Small intestine (tissue), 16 donors: ENCODE measurements at places on chromosomes 1 and 21.

- peak; percentile 86 for DNase-seq
Measured at GRCh38 chr1:1230656-1231399, 973 bp downstream of the SDF4 start.

DNA sequence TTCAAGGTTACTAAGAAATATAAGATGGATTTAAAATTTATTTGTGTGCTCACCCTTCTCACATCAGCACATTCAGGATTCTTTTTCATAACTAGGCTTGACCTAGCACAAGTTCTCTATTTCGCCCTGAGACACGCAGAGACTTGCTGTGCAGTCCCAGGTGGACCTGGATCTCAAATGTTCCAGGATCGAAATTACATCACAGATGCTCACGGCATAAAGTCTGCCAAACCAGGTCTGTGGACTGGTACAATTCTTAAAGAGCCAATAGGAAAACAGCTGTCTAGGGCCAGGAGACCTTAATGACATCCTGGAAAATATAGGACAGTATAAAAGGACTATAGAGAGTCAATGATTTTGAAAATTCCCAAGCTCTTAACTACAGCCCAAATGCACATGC lies 2.2 kb downstream of the PGBD5 start:
- DNase-seq = no peak

GRCh38 chr1:85496941-85497582 lies 32.1 kb upstream of the DDAH1 start:
- DNase-seq = no peak

DNA sequence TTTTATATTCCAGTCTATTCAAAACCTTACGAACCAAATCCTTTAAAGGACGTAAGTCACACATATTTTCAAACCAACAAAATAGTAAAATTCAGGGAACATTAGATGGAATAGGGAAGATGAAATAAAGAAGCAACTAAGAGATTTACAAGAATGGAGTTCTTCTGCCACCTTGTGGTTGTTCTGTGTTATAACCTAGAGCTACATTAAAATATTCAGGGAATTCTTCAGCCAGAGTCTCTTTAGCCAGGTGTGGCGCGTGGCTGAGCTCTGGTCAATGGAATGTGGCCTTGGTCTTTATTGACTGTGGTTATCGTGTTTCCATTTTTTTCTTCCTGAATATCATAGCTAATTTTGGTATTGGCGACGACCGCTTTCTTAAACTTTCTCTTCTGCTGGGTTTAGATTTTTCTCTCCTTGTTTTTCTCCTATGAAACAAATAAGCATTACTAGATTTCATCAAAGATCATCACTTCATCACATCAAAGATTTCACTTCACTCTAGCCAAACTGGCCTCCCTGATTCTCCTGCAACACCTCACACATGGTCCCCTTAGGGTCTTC lies 221.3 kb downstream of the MRPL39 start:
- peak; percentile 38 for DNase-seq

DNA sequence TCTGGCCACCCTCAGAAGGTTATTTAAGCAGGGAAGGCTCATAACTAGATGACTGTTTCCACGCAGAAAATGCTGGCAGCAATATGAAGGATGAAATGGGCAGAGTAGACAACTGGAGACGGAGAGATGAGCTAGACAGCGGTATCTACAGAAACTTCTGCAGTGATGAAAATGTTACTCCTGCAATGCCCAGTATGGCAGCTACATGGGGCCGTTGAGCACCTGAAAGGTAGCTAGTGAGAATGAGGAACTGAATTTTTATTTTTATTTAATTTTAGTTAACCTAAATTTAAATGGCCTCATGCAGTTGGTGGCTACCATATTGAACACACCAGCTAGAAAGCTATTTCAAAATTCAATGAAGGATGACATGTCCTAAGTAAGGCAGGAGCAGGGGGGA lies 27.3 kb downstream of the SIPA1L2 start:
- no peak for DNase-seq

GRCh38 chr1:102901996-102902395 lies 206.3 kb downstream of the COL11A1 start:
- no peak for DNase-seq

DNA sequence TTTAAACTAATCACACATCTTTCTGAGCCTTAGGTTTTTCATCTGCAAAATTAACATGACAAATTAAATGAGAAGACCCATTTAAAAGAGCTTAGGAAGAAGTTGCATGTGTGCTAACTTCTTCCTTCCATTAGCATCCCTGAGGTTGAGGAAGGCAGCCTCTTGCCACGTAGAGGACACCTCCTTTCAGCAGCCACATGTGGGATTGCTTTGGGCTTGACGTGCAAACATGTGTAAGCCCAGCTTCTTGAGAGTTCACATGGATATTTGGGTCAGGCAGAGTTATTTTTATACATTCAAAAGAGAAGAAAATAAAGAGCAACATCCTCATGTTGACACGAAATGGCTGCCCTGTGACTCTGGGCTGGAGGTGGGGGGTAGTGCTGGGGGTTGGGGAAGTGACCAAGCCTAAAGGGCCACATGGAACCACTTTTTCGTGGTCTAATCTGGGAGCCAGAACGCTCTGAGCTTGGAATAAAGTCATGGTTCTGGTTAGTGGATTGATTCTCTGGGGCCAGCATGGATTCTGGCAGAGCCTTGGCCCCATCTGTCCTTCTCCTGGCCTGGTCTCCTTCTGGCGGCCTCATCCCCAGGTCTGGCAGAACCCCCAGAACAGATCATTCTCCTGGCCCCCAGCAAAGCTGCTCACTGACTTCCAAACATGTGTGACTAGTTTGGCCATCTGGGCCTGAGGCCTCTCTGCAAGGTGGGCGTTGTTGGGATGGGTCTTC lies 137.1 kb upstream of the USP24 start:
- DNase-seq = no peak

GRCh38 chr1:158002631-158003405 lies 9.4 kb downstream of the KIRREL1 start:
- no peak for DNase-seq

GRCh38 chr1:1419363-1419812 lies 1.7 kb downstream of the ANKRD65 start:
- DNase-seq = no peak

- DNase-seq = peak; percentile 60
Measured at GRCh38 chr1:5949085-5949760, 43.0 kb downstream of the NPHP4 start.

DNA sequence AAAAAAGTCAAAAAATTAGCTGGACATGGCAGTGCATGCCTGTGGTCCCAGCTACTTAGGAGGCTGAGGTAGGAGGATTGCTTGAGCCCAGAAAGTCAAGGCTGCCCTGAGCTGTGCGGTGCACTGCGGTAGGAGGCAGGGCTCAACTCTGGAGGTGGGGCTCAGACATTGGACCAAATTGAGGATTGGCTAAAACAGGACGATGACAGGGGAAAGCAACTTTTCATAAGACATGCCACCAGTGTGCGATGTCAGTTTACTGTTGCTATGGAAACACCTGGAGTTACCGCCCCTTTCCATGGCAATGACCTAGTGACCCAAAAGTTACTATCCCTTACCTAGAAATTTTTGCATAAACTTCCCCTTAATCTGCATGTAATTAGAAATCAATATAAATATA lies 85.3 kb downstream of the DISP3 start:
- DNase-seq = no peak

GRCh38 chr1:156003923-156004188 lies 16.9 kb downstream of the SSR2 start:
- no peak for DNase-seq

DNA sequence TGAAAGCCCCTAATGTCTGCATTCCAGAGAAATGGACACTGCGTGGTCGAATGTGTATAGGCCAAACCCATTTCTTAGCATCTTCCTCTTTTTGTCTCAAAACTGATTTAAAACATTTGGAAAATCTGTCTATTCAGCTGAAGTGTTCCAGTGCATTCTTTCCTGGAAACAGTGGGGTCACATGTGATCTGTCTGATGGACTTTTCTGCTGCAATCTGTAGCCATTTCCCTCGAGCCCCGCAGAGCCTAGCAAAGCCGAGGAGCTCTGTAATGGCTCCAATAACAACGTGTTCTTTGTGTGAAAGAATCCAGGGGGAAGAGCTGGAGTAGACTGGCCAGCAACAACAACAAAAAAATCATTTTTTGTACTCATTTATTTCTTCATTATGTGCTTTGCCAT lies 329.3 kb downstream of the BARHL2 start:
- DNase-seq = no peak

DNA sequence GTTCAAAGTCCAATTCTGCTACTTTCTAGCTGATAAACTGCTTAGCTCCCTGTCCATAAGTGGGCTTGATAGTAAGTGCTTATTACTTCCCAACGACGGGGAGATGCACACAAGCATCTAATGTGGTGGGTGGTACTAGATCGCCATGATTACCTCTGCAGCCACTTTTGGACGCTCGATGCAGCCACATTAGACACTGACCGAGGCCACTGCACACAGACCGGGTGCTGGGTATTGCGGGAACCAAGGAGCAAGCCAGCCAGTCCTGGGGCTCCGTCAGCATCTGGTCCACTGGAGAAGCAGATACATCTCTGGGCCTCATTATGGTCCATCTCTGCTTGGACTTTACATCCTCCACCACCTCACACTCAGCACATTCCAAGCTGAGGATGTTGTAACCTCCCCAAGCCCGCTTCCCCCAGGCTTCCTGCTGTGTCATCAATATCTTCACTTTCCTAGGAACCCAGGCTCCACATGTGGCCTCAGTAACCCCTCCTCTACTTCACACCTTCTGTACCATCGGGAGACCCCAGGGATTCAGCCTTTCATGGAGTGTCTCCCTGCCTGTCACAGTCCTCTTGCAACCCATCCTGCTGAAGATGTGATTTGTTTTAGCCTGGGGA lies 48.2 kb downstream of the RHOU start:
- DNase-seq = peak; percentile 85

- DNase-seq = no peak
Measured at GRCh38 chr1:107835151-107835670, 129.8 kb downstream of the VAV3 start.

GRCh38 chr1:185265314-185265713 lies 51.7 kb downstream of the IVNS1ABP start:
- no peak for DNase-seq
